ENCODE measurements at places on chromosomes 11 and 22.

DNA sequence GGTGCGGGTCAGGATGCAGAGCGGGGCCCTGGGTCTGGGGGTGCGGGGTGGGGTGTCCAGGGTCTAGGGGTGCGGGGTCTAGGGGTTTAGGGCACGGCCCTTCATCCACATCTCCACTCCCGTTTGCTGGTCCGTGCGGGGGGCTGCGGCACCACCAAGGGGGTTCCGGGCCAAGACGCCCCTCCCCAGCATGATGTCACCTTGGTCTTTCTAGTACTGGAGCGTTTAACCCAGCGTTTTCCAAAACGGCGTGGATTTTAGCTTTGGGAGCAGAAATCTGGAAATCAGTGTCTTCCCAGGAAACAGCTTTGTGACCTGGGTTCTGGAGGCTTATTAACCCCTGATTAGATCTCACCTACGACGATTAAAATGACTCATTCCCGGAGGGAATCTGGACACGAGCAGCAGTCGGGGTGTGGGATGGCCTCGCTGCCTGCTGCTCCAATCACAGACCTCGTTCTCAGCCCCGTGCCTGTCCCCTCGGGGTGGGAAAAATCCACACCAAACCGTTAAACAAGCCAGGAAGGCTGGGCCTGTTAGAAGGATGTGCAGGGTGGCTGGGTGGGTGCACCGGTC is 759 bp downstream of the AP2A2 start:
- DNase-seq: no peak

GRCh38 chr11:99316776-99317520 is 296.2 kb downstream of the CNTN5 start:
- no peak for DNase-seq

DNA sequence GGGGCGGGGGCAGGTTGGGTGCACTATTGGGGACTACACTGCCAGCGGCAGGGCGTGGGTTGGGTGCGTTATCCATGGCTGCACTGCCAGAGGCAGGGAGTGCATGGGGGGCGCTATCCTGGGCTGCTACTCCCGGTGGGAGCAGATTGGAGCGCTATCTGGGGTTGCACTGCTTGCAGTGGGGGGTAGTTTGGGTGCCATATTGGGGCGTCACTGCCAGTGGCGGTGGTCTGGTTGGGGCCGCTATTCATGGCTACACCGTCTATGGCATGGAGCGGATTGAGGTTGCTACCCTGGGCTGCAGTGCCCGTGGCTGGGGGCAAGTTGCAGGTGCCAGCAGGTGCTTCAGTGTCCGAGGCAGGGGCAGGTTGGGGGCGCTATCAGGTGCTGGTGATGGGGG is 36.2 kb downstream of the C22orf42 start:
- DNase-seq: no peak

- DNase-seq: no peak
These were observed 42.3 kb downstream of the PISD start for GRCh38 chr22:31619611-31620300.

GRCh38 chr22:20464096-20464614 is 26.5 kb upstream of the SCARF2 start:
- peak; percentile 26 for DNase-seq

- DNase-seq: peak; percentile 22
These were observed 102.3 kb upstream of the DRD2 start for GRCh38 chr11:113577356-113578032.

GRCh38 chr22:27122574-27122973 is 465.2 kb downstream of the MIAT start:
- no peak for DNase-seq

DNA sequence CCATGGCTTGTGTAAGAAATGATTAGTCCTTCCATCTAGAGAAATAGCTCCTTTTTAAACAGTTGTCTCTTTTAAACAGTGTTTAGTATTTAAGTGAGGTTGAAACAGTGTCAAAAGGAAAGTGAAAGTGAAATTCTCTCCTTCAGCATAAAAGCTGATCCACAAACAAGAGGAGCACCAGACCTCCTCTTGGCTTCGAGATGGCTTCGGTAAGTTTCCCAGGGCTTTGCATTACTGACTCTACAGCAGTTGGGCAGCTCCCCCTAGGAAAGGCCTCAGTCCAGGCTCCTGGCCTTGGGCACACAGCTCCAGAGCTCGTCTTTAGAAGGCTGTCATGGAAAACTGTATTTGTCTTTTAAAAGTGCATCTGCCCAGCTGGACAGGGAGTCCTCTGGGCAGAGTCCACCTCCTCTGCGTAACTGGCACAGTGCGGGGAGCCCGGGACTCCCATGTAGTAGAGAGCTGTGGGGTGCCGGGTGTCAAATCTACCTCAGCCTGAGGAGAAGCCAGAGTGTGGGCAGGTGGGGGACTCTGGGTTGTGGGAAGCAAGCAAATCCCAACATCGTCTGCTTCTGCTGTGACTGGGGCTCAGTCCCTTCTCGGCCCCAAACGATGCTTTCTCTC is at the start of gene PLAAT4:
Gene PLAAT4, plus strand, starts transcription at position 140 of the 624 bp plus-strand sequence. Its CDS starts 61 bp downstream, at position 201.
- DNase-seq: peak; percentile 26

GRCh38 chr22:44482776-44483175 is 15.3 kb downstream of the RTL6 start:
- no peak for DNase-seq
